ENCODE measurements at places on chromosomes 16 and 17.

GRCh38 chr16:47884116-47884725 lies 271.6 kb downstream of the ABCC12 start:
- DNase-seq, result no peak

GRCh38 chr17:79667746-79668145 lies 56.9 kb upstream of the RBFOX3 start:
- DNase-seq, result no peak

DNA sequence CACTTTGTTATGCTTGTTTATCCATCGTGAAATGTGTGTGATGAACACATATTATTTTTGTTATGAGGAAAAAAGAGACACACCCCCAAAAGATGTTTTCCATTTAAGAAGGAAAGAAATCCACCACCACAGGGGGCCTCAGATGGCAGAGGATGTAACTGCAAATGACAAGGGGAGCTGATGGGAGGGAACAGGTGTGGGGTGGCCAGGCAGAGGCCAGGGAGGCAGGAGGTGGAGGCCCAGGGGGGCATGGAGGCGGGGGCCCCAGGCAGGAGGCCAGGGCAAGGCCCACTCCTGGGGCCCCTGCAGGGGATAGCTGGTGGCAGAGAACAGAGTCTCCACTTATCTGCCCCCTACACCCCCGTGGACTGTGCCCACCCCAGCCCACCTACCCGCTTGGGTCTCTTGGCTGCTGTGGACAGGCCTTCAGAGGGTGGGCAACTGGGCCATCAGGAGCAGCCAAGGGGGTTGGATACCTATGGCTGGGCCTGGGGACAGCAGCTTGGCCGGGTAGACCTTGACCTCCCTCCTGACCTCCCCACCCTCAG lies 28.0 kb downstream of the PPL start:
- no peak for DNase-seq

DNA sequence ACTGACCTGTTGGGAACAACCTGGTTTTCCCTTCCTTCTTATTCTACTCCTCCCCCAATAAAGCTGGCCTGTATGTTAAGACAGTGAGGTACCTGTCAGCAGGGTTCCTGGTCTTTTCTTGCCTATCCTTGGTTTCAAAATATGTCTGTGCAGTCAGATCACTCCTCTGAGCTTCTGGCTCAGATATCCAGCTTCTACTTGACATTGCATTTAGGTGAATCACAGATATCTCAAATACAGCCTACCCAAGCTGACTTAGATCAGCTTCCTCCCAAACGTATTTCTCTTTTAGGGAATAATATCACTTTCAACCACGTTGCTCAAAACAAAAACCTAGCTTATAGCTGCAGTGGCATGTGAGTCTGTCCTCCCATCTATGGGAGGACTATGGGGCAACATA lies 48.7 kb downstream of the TEX14 start:
- no peak for DNase-seq

- DNase-seq, result no peak
Observed at GRCh38 chr17:67160791-67161190, 84.2 kb downstream of the HELZ start.

DNA sequence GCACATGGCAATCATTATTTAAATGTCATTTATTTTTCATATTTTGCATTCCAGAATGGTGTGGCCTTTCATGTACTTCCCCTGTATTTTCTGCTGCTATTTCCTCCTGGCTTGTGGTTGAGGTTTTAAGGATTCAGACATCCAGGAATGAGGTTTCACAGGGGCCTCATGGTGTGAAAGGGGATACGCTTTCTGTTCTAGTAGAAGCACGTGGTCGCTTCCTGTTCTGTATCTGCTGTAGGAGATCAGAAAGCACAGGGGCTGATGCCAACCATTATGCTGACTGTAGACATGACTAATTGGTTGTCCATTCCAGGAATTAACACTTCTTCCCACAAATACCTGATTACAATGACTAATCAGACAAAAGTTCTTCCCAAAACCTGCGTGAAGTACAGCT lies 405.9 kb downstream of the SHISA9 start:
- no peak for DNase-seq

GRCh38 chr17:64099543-64099942 lies 30.4 kb downstream of the ERN1 start:
- no peak for DNase-seq

DNA sequence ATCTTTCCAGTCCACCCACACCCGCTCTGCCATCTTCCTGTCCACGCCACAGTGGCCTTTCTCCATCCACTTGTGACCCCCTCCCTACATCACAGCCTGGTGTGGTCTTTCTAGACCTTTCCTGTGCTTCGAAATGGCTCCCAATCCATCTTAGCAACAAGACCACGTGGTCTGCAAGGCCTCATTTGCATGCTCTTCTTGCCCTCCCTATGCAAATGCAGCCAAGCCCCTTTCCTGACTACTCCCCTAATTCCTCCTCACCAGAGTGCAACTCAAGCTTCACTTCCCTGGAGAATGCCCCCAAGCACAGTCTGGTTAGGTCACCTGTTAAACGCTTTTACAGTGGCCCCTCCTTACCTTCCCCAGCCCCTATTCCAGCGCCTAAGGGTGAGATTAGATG lies 6.1 kb downstream of the PPP1R9B start:
- no peak for DNase-seq

- no peak for DNase-seq
Observed at GRCh38 chr16:55248494-55248893, 75.5 kb upstream of the IRX6 start.

GRCh38 chr17:74006371-74006770 lies 197.1 kb upstream of the RPL38 start:
- DNase-seq, result no peak

GRCh38 chr17:81573794-81574642 lies 21.9 kb upstream of the FAAP100 start:
- DNase-seq, result no peak

GRCh38 chr16:11341371-11341770 lies 3.9 kb upstream of the RMI2 start:
- DNase-seq, result no peak

GRCh38 chr17:29390851-29391631 lies 878 bp downstream of the TAOK1 start:
- no peak for DNase-seq

DNA sequence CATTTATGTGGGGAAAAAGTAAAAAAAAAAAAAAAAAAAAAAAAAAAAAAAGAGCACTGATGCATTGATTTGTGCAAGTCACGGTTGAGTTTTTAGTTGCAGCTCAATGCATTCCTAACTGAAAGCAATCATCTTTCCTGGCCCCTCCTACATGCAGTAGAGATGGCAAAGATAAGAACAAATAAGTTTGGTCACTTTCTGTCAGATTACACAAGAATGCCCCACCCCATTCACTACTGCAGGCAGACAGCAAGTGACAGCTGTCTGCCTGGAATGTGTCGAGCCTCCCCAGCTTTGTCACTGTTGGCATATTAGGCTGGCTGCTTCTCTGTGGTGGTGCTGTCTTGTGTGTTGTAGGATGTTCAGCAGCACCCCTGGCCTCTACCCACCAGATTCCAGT lies 243.5 kb downstream of the FOXL1 start:
- no peak for DNase-seq

DNA sequence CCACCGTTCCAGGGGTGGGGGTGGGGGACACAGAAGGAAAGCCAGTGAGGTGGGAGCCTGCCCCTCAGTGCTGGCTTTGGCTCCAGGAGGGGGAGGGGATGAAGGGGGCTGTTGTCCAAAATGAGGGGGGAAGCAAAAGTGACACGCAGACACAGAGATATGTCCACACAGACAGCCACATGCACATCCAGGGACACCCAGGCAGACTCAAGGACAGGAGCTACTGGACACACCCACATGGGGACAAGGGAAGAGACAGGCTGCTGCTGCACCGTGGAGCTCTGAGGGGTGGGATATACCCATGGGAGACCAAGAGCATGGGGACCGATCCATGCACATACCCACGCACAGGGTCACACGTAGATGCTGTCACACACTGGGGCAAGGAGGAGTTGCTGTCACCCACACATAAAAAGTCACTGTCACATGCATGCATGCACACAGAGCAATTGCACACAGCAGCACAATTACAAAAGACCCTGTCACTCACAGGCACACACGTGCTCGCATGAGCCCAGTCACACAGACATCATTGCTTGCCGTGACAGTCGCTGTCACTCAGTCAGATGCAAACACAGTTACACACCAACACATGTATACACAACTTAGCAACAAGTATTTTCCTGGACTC lies 1.3 kb downstream of the THRA start:
- no peak for DNase-seq

DNA sequence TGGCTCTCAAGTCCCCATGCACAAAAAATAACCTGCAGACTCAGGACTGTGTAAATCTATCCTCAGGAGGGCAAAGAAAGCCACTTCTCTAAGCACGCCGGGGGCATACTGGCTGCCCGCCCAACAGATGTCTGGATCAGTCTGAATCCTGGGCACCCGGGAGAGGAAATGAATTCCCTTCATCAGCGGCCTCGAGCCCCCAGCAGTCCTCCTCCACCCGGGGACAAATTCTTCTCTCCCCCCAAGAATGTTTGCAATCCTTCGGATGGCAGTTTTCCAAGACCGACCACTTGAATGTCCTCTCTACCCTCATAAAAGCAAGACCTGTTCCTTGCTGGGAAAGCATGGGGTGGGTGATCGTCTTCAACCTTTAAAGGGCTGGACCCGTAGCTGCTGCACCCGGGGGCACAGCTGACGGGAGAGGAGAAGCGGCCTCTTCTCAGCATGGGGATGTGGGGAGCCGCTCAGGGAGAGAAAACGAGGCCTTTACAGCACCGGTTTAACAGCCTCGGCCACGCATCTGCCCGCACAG lies 9.4 kb upstream of the MAP2K3 start:
- DNase-seq, result no peak

DNA sequence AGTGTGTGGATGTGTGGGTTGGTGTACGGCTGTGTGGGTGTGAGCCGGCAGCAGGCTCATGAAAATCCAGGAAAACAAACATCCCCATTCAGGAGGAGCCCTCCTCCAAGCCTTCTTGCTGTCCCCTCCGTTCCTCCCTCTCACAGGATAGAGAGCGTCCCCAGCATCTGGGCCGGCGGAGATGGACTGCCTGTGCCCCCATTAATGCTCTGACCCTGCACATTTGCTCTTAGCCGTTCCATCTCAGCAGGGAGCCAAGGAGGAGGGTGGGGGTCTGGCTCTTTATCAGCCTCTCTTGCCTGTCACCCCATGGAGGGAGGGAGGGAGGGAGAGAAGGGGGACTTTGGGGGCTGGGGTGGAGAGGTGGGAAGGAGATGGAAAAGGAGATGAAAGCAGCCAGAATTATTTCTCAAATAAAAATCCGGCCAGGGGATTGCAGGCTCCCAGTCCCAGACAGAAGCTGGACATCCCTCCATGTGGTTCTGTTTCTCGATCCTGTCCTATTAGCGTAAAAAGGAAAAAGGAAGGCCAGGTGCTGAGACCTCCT lies 240.0 kb upstream of the ZFHX3 start:
- no peak for DNase-seq

GRCh38 chr16:35102780-35103403 lies 1643.5 kb downstream of the TP53TG3F start:
- DNase-seq, result no peak

DNA sequence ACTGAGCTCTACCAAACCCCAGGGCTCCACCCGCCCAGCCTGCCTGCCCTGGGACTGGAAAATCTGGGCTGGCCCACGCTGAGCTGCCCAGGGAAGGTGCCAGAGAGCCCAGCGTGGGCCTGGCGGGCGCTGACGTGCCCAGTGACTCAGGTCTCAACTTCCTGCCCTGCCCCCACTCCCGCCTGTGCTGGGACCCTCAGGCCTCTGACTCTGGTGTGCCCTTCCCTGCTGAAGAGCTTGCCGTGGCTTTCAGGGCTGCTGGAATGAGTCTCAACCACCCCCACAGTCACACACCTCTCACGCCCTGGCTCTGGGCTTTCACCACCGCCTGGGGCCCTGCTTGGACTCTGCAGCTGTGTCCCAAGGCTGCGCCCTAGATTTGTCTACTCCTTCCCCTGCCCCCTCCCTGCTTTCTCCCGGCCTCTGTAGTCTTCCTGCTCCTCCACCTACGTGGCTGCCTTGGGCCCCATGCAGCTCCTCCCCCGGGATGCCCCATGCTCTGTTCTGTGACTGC lies 10.4 kb downstream of the LLGL1 start:
- DNase-seq, result no peak

DNA sequence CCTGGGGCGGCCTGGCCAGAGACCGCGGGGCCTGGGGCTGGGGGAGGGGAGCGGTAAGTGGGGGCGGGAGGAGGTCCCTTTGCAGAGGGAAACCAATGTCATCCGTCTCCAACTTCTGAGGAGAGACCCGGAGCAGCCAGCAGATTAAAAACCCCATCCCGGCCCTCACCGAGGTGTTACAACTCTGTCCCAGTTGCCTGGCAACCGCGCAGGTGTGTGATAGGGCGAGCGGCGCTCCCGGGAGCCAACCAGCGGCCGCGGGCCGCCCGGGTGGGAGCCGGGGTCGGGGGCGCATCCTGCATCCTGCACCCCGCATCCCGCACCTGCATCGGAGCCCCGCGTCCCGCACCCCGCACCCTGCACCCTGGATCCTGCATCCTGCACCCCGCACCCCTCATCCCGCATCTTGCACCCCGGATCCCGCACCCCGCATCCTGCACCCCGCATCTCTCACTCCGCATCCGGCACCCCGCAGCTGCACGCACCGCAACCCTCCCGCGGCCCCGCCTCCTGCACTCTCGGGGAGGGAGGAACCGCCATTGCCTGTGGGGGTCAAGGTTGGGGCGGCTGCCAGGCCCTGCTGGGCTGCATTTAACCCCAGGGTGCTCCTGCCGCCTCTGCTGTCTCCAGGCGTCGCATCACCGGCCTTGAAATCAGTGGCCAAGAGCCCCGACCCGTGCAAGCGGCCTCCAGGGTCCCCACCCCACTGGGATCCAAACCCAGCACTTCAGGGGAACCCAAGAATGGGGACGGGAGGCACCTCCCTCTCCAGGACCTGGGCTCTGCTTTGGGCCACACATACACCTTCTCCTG lies 47.3 kb downstream of the RTN4RL1 start:
- DNase-seq, result no peak

- no peak for DNase-seq
Observed at GRCh38 chr17:9529033-9529700, 46.5 kb downstream of the STX8 start.

GRCh38 chr17:2347805-2348685 lies 10.7 kb downstream of the SGSM2 start:
- no peak for DNase-seq

DNA sequence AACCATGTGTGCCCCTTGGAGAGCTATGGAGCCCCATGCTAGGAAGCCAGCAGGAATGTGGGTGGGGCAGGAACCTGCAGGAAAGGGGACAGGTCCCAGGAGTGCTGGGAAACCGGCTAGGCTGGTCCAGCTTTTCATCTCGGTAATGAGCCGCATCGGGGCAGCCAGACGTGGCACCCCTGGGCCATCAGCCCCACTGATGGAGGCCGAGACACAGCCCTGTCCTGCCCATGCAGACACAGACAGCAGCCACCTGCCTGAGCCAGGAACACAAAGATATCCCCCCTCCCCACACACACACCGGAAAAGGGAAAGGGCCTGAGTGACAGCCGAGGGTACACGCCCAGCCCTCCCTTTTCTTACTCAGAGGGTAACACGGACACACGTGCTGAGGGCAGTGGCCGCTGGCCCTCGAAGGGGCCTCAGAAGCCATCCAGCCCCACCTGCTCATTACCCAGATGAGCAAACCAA lies 18.1 kb downstream of the PPL start:
- DNase-seq, result no peak

All from activated naive CD8-positive, alpha-beta T cell treated with anti-CD3 and anti-CD28 coated beads, Interleukin-2, amount 50 U/mL, for 16 hours (primary cell).